ENCODE measurements at places on chromosomes 6 and 20.

DNA sequence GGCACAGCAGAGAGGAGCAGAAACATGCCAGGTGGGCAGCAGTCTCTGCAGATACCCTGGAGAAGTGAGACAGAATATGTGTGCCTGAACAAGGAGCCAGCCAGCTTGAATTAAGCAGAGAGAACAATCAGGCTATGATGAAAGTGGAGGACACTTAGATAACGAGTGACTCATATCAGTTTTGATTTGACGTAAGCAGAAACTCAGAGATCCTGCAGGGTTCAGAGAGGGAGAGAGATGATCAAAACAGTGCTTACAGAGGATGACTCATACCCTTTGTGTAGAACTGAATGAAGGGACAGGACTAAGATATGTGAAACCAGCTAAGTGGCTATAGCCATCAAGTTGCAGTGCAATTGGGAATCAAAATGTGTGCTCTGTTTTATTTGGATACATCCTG lies 300.7 kb downstream of the TENT5A start:
- no peak for DNase-seq

GRCh38 chr20:17014217-17014616 lies 212.6 kb upstream of the PCSK2 start:
- DNase-seq = peak; percentile 88

DNA sequence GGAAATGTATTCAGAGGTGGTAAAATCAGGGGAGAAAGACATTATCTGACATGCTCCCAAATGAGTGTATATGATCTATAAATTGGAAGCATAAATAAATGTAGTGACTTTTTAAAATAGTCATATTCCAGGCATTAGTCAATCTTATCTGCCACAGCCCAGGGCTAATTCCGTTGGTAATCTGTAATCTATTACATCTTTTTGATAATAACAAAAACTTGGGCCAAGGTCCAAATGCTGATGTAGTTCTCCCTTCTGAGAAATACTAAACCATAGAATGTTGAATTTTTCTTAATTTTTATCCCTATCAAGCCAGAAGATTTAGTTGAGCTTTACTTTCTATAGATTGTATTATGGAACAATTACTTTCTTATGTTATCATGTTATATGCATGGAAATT lies 1279.8 kb downstream of the EPHA7 start:
- DNase-seq = no peak

- DNase-seq = no peak
These were observed 13.6 kb upstream of the SPO11 start for GRCh38 chr20:57315976-57316480.

DNA sequence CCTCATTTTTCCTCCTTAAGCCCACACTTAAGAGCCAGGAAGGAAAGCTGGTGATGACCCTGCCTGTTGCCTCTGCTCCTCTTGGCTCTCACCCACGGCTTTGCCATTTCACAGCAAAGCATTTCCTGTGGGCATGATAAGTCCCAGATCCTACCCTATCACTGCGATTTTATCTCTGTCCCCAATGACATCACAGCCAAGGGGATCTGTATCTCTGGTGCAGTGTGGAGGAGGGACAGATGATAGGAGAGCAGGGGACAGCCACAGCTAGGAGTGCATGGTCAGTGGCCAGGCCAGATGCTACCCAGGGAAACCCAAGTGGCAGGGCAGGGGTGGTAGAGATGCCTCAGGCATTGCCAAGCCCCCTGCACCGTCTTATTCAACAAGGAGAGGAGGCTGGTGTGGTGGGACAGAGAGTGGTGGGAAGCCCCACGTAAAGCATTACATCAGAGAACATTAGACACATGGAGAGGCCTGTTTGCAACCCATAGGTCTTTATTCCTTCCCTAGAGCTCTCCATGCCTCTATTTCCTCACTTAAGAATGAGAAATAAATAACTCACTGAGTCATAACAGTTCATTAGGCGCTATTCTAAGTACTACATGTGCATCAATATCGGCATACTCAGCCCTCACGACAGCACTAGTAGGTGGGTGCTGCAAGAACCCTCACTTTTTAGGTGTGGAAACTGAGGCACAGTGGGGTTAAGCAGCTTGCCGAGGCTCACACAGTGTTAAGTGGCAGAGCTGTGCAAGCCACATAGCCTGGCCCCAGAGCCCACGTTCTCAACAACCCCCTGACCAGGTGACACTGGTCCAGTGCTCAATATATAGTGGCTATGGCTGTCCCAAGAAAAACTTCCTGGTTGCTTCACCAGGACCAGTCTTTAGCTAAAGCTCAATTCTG lies 4.6 kb downstream of the TFEB start:
- DNase-seq = peak; percentile 34

GRCh38 chr6:129500958-129501739 lies 208.8 kb downstream of the ARHGAP18 start:
- no peak for DNase-seq

GRCh38 chr6:124441450-124441849 lies 520.8 kb upstream of the RNF217 start:
- DNase-seq = no peak

- no peak for DNase-seq
These were observed 28.1 kb upstream of the VAPB start for GRCh38 chr20:58360936-58361335.

DNA sequence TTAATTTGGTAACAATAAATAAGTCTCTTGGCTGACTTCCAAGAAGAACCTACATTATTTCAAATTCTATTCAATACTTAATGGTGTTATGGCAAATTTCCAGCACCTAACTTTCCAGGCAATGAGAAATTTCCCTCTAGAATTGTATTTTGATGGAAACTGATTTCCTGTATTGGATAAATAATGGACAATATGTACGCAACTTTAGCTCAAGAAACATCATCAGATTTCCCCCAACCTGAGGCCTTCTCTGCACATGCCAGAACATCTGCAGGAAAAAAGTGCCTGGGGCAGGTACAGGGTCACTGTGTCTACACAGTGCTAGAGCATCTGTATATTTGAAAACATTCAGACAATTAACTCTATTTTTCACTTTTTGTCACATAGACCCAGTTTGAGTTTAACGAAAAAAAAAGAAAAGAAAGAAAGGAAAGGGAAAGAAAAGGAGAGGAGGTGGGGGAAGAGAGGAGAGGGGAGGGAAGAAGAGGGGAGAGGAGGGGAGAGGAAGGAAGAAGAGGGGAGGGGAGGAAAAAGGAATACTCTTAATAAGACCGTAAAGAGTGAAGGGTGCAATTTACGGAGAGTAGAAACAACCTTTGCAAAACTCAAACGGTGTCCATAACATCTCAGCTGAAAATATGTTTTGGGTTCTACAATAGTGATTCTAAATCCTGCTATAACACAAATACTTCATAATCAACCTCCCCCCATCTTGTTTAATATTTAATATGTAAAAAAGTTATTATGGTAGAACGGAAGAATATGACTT lies 130.0 kb downstream of the TSHZ2 start:
- DNase-seq = no peak

DNA sequence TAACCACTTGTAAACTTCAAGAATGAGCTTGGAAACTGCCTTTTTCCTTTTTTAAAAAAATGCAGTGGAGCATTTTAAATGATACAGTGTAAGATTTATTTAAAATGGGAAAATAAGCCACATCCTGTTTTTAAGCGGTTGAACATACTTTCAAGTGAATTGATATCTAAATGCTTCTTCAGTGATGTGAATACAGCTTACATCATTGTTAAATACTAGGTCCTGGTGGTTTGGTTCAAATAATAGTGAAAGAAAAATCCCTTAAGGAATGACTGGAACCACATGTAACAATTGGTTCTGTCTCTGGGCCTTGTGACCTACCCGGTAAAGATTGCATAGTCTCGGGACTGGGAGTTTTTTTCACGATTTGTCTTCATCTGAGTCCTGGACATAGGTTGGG lies 44.2 kb downstream of the BMP6 start:
- no peak for DNase-seq

GRCh38 chr6:168415993-168416530 lies 24.9 kb upstream of the SMOC2 start:
- DNase-seq = no peak

DNA sequence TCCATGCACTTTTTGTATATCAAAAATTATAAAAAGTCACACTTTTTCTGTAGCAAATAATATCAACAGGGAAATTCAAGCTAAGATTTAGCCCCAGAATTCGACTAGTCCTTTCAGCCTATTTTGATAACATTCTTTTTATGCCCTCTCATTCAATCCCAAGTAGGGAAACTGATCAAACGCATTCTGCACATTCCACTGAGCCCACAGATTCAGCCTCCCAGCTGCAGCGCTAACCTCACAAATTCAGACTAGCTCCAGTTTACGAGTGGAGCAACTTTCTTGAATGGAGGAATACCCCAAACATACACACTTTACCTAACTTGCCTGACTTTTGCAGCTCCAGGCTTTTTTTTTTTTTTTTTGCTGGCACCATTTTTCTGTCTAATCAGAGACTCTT lies 70.3 kb upstream of the HEY2 start:
- no peak for DNase-seq

GRCh38 chr6:35166520-35166919 lies 25.4 kb upstream of the TCP11 start:
- no peak for DNase-seq

- no peak for DNase-seq
These were observed 39.0 kb downstream of the AIG1 start for GRCh38 chr6:143099647-143100046.

DNA sequence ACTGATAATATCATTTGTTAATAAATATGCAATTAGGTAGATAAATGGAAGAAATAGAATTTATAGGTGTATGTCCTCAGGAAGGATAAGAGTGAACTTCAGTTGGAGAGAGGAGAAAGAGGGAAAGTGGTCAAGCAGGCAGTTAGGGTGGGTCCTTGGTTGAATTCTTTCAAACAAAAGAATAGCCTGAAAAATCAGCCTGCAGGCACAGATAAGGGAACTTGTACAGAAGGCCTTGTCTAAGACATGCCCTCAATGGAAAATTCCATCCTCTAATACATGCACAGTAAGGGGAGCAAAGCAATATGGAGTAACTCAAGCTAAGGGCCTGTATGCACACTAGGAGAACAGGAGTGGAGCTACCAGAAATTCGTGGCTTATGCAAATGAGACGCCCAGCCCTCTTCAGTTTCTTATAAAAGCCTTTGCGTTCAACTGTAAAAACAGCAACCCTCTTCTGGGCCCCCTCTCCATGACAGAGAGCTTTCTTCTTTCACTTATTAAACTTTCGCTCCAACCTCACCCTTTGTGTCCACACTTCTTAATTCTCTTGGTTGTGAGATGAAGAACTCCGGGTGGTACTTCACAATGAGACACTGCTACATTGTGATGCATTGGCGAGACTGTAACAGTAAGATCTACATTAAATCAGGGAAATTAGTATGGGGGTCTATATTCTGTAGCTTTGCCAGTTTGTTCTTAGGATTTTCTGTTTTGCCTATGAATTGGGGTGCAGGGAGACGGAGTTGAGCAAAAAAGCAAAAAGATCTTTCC lies 147.0 kb downstream of the HS3ST5 start:
- DNase-seq = no peak

GRCh38 chr6:109051301-109052017 lies 43.2 kb downstream of the SESN1 start:
- DNase-seq = no peak

- DNase-seq = no peak
These were observed 243.3 kb downstream of the ERMARD start for GRCh38 chr6:169994739-169995138.

DNA sequence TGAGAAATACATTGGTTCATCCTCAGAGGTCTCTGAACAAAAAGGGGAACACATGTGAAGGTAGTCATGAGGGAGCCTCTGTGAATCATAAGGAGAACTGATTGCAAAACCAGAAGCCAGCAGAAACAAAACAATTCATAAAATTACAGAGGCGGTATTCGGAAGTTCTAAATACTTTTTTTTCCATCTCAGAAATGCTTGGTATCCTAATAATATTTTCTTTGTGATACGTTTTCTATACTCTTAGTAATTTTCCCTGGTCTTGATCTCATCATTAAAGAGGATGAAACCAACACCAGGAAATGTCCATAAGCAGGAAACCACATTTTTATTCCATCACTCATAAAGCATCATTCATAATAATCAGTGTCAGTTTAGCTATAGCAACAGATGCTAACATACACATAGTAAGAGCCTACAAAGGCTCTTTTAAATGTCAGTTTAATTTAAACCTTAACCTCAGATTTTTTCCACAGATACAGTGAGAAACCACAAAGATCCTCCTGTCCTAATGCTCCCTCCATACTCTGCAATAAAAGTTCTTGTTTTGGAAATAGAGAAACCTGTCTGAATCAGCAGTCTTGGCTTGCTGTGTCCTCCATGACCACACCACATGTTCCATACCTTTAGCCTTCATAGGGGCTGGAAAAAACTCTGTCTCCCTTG lies 29.2 kb downstream of the SGK1 start:
- no peak for DNase-seq

GRCh38 chr20:25041813-25042530 lies 16.0 kb downstream of the ACSS1 start:
- no peak for DNase-seq

DNA sequence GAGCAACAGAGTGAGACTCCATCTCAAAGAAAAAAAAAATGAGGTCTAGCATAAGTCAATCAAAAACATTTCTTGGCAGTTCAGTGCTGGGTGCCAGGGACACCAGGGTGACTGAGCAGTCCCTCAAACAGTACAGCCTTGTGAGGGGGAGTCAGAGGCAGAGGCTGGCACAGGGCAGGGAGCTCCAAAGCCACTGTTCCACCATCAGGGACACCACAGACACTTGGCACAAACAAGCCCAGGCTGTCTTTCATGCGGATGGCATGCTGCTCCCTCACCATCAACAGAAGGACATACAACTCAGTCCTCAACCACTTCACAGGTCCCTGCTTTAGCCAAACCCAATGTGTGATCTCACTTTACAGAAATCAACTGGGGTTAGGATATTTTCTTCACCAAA lies 36.0 kb upstream of the GRM4 start:
- no peak for DNase-seq

DNA sequence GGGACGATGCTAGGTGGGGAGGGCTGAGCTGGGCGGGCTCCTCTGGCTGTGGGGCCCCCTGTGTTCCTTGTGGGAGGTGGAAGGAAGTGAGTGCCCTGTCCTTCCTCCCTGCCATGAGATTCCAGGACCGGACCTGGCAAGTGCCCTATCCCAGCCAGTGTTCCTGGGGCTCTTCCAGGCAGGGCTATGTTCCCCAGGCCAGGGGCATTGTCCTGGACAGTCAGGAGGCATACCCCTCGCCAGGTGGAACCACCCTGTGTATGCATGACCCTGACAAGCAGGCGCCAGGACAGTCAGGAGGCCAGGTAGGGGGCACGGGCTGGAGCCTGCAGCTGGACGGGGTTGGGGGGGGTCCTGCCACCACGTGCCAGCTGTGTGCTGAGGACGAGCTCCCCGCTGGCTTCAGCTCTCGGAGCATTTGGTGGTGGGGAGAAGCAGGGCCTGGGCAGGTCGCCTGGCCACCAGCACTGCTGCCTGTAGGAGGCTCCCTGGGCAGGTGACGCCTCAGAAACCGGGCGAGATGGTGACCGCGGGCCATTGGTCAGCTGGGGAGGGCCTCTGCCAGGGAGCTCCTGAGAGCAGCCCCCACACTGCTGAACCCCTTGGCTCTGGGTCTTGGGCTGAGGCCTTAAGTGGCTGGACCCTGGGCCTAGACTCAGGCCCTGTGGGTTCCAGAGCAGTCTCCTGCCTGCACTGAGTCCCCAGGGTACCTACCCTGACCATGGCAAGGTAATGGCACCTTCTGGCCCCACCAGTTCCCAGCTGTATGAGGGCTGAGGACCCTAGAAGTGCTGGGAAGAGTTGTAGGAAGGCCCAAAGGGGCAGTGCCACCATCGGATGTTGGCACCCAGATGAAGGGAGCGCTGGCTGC lies 694 bp downstream of the SLC17A9 start:
- no peak for DNase-seq
